ENCODE measurements at places on chromosomes 4 and X.

GRCh38 chr4:8351931-8352367, 82.4 kb downstream of the HTRA3 start:
- DNase-seq: no peak

GRCh38 chrX:84709987-84710386, 207.7 kb upstream of the HDX start:
- no peak for DNase-seq

GRCh38 chrX:1242891-1243402, 25.7 kb upstream of the CSF2RA start:
- no peak for DNase-seq

DNA sequence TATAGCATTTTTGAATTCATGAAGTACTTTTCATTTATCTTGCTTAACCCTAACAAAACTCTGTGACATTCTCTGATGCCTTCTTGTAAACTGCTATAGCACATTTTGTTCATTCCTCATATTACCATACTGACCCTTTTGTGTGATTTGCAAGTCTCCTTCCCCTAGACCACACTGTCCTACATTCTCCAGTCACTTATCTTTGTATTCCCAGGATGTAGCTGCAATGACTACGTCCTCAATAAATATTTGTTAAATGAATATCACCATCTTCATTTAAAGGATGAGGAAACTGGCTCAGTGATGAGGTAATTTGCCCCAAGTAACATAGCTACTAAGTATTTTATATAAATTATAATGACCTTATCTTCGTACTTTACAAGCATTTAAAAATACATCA, 11.9 kb downstream of the HUWE1 start:
- DNase-seq: no peak

DNA sequence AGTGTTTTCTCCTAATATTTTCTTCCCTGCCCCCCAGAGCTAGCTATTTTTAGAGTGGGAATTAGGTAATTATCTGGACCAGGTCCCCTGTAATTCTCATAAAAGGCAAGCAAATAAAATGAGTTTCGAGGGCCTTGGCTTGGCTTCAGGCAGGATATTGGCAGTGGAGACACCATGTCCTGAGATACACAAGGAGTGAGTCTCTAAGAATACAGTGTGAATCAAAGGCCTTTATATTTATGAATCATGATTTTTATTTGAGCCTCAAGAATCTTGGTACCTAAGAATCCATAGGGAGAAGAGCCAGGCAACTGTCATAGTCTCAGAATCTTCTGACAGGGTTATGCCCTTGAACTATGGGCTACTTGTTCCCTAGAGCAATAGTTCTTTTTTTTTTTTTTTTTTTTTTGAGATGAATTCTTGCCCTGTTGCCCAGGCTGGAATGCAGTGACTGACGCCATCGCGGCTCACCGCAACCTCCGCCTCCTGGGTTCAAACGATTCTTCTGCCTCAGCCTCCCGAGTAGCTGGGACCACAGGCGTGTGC, 205.4 kb downstream of the LDB2 start:
- DNase-seq: no peak

GRCh38 chr4:155495572-155496293, 119.0 kb upstream of the MAP9 start:
- DNase-seq: no peak

DNA sequence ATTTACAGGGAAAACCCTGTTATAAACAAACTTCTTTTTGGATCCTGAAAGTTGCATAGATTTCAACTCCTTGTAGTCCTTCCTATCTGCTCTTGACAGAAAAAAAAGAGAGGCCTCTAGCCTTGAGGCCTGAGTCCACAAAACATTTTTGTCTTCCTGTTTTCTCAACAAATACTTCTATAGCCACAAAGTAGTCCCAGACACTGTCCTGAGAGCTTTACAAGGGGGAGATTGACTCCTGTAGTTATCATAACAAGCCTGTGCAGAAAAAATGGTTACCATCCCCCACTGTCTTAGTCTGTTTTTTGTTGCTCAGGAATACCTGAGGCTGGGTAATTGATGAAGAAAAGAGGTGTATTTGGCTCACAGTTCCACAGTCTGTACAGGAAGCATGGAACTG, 35.2 kb downstream of the PCDH7 start:
- DNase-seq: no peak

- DNase-seq: no peak
Observed at GRCh38 chr4:13478707-13479106, 5.4 kb downstream of the RAB28 start.

DNA sequence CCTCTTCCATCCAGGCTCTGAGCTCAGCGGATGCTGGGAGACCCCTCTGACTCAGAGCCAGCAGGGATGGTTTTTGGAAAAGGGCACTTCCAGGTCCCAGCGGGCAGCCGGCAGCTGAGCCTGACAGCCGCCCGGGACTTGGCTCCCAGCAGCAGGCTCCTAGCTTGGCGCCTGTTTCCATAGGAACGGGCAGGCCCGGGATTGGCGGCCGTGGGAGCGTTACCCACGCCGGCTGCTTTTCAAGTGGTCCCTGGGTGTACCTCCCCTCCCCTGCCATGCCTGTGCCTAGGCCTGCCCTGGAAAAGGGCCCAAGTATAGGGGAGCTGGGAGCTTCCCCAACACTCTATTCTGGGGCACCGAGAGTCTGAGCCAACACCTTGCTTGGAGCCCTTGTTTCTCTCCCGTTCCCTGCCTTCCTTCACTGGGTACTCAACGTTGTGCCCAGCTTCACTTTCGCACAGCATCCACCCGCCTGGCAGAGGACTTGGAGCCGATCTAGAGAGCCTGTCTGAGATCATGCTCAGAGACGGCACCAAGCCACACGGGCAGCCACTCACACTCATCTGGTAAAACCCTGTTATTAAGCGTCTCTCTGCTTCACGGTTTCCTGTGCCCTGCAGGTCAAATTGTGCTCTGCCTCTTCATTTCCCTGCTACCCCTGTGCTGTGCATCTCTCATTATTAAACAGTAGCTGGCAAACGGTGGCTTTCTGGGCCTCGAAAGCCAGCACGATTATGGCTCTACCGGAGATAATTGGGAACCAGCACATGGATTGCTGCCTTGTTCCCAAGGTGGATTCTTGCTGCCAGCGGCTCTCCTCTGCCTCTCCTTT, 521.5 kb downstream of the BCOR start:
- no peak for DNase-seq

DNA sequence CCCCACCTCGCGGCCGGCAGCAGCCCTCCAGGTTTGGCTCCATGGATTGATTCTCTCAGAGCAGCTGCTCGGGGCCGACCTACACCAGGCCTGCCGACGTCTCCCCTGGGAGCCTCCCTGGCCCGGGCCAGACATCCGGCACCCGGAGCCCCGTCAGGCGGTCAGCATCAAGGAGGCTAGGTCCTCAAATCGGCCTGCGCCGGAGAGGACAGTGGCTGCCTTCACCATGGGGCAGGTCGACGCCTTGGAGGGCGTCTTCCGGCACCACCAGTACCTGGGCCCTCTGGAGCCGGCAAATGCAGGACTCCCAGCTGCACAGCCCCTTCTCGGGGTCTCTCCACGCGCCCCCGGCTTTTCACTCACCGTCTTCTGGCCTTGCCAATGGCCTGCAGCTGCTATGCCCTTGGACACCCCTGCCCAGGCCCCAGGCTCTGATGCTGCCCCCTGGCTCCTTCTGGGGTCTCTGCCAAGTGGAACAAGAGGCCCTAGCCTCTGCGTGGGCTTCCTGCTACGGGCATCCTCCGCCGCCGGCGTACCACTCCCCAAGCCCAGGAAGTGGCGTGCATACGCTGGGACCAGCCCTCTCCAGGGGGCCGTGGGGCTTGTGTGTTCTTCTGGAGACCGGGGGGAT, 341.8 kb downstream of the MAGEB5 start:
- no peak for DNase-seq

DNA sequence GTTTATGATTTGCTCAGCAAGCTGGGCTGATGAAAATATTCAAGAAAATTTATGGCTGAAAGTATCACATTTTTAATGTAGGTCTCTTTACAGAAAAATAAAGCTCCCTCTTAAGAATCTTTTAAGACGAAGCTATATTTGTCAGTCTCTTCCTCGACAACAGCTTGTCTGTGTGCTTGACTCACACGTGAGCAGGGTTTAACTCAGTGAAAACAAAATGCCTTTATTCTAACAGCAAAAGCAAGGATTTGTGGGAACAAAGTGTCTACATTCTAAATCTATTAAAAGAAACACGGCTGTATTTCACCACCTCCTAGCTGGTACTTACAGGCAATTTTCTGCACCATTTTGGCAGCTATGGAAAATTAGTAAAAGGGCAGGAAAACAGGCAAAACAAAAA, 75.5 kb downstream of the NYX start:
- no peak for DNase-seq

- DNase-seq: no peak
Observed at GRCh38 chr4:5962416-5962815, 55.8 kb downstream of the C4orf50 start.

DNA sequence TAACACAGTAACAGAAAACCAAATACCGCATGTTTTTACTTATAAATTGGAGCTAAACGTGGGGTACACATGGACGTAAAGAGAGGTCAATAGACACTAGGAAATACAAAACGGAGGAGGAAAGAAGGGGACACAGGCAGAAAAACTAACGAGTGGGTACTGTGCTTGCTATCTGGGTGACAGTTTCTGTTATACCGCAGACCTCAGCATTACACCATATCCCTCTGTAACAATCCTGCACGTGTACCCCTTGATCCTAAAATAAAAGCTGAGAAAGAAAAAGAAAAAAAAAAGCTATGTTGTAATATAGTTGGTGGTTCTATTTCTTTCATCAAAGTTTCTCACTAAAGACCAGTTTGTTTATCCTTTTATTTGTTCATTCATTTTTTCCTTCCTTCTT, 47.9 kb upstream of the UNC5C start:
- no peak for DNase-seq

DNA sequence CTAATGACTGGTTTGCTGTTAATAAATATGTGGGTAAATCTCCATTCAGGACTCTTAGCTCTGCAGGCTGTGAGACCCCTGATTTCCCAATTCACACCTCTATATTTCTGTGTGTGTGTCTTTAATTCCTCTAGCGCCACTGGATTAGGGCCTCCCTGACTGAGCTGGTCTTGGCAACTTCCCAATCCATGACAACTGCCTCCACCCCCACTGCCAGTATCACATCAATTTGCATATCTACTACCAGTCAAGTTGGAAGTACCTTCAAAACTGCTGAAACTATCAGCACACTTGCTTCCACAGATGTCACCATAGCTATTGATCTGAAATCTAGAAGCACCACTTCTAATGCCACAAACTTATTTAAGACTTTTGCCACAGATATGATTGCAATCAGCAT, 27.6 kb downstream of the OPRPN start:
- DNase-seq: no peak

DNA sequence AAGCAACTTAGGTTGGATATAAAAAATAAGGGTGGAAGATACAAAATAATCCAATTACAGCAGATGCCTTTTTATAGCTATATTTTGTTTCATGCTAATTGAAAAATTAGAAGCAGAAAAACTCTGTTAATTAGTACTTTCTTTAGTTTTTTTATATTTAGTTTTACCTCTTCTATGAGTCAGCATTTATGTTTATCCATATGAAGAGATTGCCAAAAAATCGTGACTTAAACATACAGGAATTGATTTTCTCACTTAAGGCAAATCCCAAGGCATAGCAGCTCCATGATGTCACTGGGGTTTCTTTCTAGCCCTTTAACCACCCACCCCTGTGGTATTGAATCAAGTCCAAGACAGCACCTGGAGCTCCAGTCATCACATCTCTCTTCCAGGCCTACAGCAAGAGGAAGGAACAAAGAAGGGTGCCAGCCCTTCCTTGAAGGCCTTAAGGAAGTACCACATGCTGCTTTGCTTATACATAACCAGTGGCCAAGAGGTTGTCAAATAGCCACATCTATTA, 365.8 kb upstream of the TENM3 start:
- DNase-seq: no peak

DNA sequence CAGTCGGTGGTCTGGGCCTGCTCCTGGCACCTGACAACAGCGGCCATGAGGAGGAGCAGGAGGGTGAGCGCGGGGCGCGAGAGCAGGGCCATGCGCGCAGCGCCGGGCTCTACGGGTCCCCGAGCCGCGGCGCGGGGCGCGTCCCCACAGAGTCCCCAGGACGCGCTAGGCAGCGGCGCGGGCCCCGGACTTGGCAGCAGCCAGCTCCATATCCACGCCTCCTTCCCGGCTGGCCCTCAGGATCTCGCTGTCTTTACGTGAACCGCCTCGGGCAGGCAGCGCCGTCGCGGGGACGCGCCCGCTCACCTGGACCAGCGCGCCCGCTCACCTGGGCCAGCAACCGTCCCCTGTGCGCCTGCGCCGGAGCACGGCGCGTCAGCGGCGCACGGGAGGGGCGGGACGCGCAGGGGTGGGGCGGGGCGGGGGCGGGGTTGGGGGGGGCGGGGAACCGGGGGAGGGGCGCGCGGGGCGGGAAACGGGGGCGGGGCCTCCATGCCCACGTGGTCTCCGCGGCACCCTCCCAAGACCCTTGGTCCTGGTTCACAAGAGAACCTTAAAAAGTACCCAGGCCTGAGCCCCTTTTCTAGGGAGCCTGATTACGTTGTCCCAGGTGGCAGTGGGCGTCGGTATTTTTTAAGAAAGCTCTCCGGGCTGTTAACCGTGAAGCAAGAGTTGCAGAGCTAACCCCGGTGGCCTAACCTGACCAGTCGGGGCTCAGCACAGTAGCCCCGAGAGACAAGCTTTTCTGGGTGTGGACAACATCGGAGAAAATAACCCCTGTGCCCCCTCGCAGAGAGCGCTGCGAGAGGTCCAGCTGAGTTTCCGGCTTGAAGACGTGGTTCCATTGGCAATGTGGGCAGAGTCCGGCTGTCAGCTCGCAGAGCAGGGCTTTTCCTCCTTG, at the start of gene PLA2G12A:
Gene PLA2G12A, minus strand, starts transcription at position 353 of the 901 bp plus-strand sequence. Its CDS starts 261 bp downstream, at position 92.
- DNase-seq: peak; percentile 72

- DNase-seq: no peak
Observed at GRCh38 chrX:31039327-31039711, 32.5 kb downstream of the FTHL17 start.

DNA sequence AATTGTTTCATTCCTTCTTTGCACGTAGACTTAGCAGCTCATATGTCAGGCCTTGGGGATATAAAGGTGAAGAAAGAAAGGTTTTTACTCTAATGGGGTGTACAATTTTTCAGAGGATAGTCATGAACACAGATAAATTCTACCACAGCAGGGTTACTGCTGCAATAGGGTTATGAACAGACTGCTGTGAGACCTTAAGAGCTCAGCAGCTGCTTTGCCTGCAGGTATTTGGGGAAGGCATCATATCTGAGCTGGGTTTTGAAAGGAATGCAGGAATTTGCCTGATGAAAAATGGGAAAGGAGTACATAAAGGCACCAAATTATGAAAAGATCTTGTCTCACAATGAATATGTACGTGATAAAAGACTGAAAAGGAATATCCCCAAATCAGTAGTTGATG, 128.9 kb downstream of the CEP135 start:
- no peak for DNase-seq

DNA sequence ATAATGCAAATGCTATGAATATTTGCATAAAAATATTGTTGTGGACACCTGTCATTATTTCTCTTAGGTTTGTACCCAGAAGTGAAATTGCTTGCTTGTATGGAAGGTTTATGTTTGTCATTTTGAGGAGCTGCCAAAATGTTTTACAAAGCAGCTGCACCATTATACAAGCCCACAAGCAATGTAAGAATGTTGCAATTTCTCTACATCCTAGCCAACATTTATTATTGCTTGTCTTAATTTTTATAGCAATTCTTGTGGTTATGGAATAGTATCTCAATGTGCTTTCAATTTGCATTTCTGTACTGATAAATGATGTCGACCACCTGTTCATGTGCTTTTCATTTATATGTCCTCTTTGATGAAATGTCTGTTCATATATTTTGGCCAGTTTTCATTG, 18.7 kb upstream of the RBMX start:
- DNase-seq: no peak
